GM10248 (cell line): ENCODE measurements at places on chromosomes 16 and 17.

- no peak for DNase-seq
These were observed 3.0 kb upstream of the BAHCC1 start for GRCh38 chr17:81391936-81392908.

DNA sequence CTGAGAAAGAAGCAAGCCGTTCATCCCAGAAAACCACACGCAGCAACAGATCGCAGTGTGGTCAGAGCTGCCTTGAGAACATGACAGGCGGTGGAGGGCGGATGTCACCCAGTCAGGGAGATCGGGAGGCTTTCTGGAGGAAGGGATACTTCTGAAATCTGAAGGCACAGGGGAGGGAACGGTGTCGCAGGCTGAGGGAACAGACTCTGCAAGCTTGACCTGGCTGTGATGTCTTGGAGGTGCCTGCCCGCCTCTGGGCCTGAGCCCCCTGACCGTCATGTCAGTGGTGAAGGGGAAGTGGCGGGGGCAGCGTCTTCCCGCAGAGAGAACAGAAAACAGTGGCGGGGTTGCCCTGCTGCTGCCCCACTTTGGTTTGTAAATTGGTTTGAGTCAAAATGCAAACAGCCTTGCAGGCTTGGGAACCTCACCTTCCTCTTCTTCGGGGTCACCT lies 8.1 kb upstream of the ATP2A3 start:
- DNase-seq, result no peak

GRCh38 chr16:17939723-17940122 lies 396.8 kb downstream of the NPIPA8 start:
- DNase-seq, result no peak

GRCh38 chr17:82246365-82247181 lies 17.7 kb downstream of the SLC16A3 start:
- DNase-seq, result no peak

DNA sequence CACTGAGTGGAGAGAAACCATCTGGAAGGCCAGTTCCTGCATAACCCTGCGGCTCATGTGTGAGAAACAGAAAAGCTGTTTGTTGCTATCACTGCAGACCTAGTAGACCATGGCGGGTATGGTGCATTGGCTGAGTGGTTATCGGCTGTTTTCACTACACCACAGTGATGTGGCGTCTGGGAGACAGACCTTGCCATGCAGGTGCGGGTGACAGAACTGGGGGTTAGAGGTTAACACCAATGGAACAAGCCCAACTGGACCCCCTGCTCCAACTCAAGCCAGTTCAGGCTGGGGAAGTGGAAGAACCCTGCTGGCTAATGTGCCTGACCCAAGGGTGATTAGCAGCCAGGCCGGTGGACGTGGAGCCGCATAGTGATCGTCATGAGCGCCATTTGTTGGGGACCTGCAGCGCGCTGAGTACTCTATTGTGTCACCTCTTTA lies 91.9 kb downstream of the IRF8 start:
- no peak for DNase-seq

DNA sequence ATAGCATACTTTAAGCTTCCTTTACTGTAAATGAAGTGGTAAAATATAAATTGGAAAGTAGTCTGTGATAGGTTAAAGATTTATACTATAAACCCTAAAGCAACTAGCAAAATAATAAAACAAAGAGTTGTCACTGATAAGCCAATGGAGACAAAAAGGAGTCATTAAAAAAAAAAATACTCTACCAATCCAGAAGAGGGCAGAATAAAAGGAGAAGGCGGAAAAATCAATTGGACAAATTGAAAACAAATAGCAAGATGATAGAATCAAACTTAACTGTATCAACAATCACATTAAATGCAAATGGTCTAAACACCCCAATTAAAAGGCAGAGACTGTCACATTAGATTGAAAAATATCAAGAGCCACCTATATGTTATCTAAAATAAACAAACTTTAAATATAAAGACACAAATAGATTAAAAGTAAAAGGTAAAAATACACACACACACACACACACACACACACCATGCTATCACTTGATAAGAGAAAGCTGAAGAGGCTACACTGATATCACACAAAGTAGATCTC lies 71.8 kb downstream of the CACNG1 start:
- DNase-seq, result no peak

- DNase-seq, result no peak
These were observed 1.0 kb downstream of the TEPSIN start for GRCh38 chr17:81237591-81238489.

DNA sequence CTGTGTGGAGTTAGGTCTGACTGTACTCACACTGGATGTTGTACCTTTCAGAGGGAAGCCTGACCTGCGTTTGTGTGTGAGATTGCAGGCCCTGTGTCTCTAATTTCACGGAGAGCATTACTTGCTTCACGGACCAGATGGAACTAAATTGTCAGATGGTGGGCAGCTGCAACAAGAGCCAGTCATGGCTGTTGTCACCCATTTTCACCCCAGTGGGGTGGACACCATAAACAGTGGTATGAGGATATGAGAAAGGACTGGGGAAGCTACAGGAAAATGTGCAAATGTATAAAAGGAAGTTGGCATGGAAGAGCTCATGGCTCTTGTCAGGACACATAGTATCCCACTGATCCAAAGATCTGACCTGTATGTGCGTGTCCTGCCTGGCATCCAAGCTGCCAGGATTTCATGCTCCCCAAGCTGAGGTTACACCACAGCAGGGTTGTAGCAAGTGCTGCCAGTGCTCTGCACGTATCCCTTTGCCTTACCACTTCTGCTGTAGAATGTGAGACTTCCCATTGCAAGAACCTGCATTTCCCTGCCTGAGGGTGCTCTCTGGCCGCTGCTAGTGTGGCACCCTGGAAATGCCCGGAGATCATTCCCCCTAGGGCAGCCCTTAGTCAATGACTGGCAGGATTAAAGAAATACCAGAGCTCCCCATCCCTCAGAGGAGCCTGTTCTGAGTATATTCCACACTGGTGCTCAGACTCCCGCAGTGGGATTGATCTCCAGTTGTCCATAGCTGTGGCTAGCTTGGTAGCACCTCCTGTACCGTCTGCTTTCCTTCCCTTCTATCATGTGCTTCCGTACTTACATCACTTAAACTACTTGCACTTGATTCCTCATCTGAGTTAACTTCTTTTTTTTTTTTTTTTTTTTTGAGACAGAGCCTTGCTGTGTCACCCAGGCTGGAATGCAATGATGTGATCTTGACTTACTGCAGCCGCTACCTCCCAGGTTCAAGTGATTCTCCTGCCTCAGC lies 70.4 kb upstream of the TANC2 start:
- DNase-seq, result no peak

DNA sequence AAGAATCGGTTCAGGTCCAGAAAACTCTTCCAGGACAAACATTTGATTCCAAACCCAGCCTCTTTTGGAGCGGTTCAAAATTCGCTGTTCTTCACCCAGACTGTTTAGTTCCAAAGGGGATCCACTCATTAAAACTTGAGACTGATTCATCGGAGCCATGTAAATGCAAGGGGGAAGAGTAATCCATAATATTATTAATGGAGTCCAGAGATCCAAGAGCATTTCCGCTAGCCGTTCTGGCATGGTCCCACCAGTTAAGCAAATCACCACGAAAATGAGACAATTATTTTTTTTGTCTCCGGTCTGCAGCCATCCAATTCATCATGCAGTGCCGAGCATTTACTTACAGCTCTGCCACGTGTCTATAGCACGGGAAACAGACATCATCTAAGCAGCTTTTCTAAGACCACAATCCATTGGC lies 15.1 kb downstream of the CDH8 start:
- no peak for DNase-seq

GRCh38 chr16:54926166-54926838 lies 4.4 kb upstream of the IRX5 start:
- DNase-seq, result no peak

- DNase-seq, result no peak
These were observed 17.4 kb downstream of the GAA start for GRCh38 chr17:80118601-80119270.

- DNase-seq, result no peak
These were observed 17.7 kb upstream of the ZNF594 start for GRCh38 chr17:5209396-5209795.

GRCh38 chr17:53640808-53641207 lies 181.9 kb upstream of the KIF2B start:
- DNase-seq, result no peak

DNA sequence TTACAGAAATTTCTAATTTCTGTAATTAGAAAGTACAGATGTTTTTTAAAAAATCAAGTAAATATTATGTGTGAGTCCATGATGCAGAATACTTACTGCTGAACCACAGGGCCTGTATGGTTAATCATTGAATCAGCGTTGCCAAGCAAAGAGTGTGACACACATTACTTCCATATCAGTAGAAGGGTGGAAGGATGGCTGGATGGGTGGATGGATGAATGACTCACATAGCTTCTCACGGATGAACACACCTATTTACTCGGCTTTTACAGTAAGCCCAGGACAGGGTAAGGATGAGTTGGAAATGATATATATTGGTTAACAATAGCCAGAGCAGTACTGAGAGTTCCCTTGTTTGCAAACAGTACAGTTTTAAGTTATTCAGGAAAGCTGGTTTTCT lies 495.9 kb upstream of the RBFOX1 start:
- no peak for DNase-seq

GRCh38 chr16:67946128-67946569 lies 2.2 kb upstream of the LCAT start:
- DNase-seq, result no peak

DNA sequence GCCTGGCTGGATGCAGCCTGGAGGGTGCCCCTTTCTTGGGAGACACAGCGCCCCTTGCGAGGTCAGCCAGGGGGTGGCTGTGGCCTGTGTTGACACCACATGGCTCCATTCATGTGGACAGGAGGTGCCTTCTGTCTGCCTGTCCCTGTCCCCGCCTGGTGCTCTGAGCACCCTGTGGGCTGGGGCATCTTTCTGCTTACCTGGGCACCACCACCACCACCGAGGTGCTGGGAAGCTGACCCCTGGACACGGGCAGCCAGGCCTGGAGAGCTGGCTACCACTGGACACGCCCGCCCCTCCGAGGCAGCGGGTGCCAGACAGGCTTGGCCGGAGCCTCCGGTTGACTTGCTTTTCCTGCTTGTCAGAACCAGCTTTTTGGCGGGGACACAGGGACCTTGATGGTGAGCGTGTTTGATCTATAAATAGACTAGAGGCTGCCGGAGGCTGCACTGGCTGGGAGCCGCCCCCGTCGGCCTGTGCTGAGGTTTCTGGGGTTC lies 121.3 kb upstream of the GSE1 start:
- DNase-seq, result no peak

DNA sequence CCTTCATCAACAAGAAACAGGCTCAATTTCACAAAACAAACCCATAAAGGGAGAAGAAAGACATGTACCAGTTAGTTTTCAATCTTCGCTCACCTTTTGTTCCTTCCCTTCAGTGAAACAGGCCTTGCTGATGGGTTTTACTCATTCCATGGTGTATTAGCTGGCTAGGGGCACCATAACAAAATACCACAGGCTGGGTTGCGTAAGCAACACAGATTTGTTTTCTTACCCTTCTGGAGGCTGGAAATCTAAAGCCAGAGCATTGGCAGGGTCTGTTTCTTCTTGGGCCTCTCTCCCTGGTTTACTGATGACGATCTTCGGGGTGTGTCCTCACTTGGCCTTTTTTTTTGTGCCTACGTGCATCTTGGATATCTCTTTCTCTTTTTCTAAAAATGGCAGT lies 383.4 kb upstream of the RBFOX1 start:
- no peak for DNase-seq

DNA sequence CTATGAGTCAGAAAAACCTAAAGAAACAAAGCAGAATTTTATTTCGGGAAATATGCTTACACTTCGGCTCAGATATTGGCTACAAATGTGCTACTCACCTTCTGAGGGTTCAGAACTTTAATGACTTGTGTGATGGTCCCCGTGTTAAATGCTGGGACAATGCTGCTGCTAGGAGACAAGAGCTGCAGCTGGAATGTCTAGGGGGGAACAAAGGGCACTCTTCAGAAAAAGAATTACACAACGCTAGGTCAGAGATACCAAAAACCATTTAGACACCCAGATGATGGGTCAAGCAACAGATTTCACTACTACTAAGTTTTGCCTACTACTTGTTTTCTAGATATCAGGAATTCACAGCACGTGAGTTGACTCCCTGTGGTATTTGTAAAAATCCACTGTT lies 10.0 kb upstream of the PHLPP2 start:
- no peak for DNase-seq
